ENCODE measurements at places on chromosomes 5 and 9.

DNA sequence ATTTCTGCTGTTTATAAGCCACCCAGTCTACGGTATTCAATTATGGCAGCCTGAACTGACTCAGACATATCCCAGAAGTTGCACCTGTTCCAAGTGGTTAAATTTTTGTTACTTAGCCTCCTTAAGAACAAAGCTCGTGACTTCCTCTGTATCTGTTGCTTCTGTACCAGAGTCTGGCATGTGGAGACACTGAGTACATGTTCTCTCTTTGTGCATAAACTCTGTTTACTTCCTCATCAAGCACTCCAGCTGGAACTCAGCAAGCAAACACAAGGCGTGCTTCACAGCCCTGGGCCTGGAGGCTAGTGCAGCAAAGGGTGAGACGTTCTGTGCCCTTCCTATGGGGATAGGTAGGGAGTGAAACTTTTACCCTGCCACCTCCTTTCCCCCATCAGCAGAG lies 19.0 kb downstream of the C9orf152 start:
- no peak overlapping the region for H3K4me3 ChIP-seq
- H3K4me1 ChIP-seq: no peaks in the 10 kb centered on the region
- no peaks in the 10 kb centered on the region for H3K36me3 ChIP-seq
- H3K27me3 ChIP-seq: no peaks in the 10 kb centered on the region
- DNase-seq: peak; percentile 73
- H3K27ac ChIP-seq: peak overlapping the region; percentile 57

GRCh38 chr5:75681125-75681830 lies 36.0 kb downstream of the POC5 start:
- DNase-seq: no peak
- no peaks in the 10 kb centered on the region for H3K36me3 ChIP-seq
- H3K4me1 ChIP-seq: no peaks in the 10 kb centered on the region
- H3K27ac ChIP-seq: no peak overlapping the region
- H3K4me3 ChIP-seq: no peak overlapping the region
- H3K27me3 ChIP-seq: no peaks in the 10 kb centered on the region

- no peaks in the 10 kb centered on the region for H3K36me3 ChIP-seq
- H3K4me1 ChIP-seq: no peaks in the 10 kb centered on the region
- no peak overlapping the region for H3K4me3 ChIP-seq
- no peak overlapping the region for H3K27ac ChIP-seq
Observed at GRCh38 chr9:89439571-89439970, 58.3 kb downstream of the SEMA4D start.

GRCh38 chr9:37102486-37102885 lies 17.9 kb upstream of the ZCCHC7 start:
- no peak for DNase-seq
- H3K27ac ChIP-seq: no peak overlapping the region
- H3K4me1 ChIP-seq: no peaks in the 10 kb centered on the region
- no peaks in the 10 kb centered on the region for H3K36me3 ChIP-seq
- no peak overlapping the region for H3K4me3 ChIP-seq
- H3K27me3 ChIP-seq: no peaks in the 10 kb centered on the region

DNA sequence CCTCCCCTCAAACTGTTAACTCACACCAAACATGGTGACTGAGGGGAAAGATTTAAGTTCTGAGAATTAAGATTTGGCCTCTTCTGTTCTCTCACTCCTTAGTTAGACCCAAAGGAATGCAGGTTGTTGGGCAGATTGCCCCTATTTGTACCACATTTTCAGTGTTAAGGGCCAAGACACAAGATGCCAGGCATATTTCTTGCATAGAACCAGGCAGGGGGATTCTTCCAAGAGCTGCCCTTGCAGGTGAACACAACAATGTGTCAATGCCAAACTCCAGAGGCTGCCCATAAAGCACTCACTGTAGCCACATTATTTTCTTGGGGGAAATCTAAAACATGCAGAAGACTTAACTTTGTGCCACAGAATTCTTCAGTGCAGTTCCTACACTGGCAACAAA lies 14.7 kb downstream of the MPDZ start:
- no peaks in the 10 kb centered on the region for H3K27me3 ChIP-seq
- H3K36me3 ChIP-seq: no peaks in the 10 kb centered on the region
- no peak for DNase-seq
- peak overlapping the region; percentile 70 for H3K27ac ChIP-seq

DNA sequence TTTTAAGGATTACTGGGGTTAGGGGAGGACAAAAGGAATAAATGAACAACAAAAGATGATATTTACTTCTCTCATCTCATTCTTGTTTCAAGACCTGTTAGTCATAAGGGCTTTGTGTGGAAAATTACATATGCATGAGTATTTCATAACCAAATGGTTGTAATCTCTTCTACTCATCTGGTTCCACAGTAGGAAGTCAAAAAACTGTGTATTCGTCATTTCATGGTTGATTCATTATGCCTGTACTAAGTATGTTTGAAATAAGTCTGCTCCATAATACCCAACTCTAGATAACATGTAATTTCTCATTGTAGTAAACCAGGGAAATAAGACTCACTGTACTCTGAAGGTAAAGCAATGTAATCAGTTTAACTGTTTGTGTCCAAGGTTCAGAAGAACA lies 212.9 kb downstream of the ARRDC3 start:
- no peaks in the 10 kb centered on the region for H3K27me3 ChIP-seq
- no peak for DNase-seq
- H3K4me3 ChIP-seq: no peak overlapping the region
- peak overlapping the region; percentile 19 for H3K27ac ChIP-seq
- no peaks in the 10 kb centered on the region for H3K36me3 ChIP-seq
- no peaks in the 10 kb centered on the region for H3K4me1 ChIP-seq

GRCh38 chr5:66967826-66968262 lies 228.8 kb downstream of the CD180 start:
- no peak overlapping the region for H3K27ac ChIP-seq
- H3K36me3 ChIP-seq: no peaks in the 10 kb centered on the region
- H3K4me3 ChIP-seq: no peak overlapping the region
- DNase-seq: no peak

DNA sequence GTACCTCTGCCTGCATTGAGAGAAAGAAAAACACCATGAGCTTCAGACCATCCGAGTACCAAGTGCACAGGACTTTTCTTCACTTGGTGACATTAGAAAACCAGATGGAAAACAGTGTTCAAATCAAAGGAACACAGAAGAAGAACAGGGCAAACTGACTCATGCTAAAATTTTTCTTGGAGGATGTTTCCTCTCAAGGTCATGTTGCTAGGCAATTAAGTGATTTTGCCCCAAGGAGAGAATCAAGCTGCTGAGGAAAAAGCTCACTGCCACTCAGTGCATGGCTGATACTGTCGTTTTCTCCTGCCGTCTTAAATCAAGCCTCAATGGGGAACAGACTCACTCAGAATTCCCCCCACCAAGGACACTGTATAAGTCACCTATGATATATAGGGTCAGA lies 57.9 kb upstream of the SIMC1 start:
- no peak for DNase-seq
- no peaks in the 10 kb centered on the region for H3K4me1 ChIP-seq
- no peak overlapping the region for H3K27ac ChIP-seq
- H3K4me3 ChIP-seq: no peak overlapping the region
- H3K27me3 ChIP-seq: no peaks in the 10 kb centered on the region

DNA sequence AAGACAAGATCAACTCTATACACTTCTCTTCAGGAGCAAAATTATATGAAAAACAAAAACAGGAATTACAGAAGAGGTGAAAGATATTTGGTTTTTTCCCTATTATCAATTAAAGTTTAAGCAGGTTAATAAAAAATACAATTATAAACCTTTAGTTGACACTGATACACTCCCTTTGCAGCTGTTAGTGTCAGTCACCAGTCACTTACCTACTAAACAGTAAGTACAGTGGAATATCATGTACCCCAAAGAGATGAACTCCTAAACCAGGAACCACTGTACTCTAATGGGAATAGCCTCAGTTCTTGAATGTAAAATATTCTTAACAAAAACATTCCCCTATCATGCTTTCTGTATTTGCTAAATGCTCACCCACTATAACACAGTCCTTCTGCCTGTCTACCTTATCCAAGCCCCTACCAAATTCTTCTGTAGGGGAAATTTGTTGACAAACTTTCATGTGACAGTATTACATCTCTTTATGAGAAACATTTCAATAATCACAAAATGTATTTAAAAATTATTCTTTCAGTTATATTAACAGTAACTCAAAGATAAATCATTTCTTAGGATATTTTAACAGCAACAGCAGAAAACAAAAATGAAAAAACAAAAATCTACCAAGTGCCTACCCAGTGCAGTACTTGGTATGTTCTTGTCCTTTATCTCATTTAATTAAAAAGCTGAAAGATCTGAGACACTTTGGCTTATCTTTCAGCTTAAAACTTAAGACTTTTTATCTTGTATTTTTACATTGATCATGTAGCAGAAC lies 212.8 kb downstream of the MLLT3 start:
- H3K27ac ChIP-seq: no peak overlapping the region
- no peaks in the 10 kb centered on the region for H3K27me3 ChIP-seq
- DNase-seq: no peak
- no peak overlapping the region for H3K4me3 ChIP-seq

DNA sequence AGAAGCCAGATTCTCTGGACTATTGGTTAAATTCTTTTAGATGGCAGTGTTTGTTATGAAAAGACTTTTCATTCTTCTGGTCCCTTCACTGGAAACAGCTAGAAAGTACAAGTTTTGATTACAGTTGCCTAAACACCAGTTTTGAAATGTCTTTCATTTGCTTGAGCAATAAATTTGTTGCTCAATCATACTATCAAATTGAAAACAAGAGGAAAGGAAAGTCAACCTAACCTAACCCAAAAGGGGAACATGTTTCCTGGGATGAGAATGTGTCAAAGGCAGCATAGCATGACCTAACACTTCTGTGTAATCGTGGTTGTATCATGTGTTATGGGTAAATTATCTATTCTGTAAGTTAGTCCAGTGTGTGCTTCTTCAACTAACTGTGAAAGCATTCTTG lies 213.2 kb downstream of the TMC1 start:
- no peak overlapping the region for H3K4me3 ChIP-seq
- DNase-seq: no peak
- H3K27ac ChIP-seq: no peak overlapping the region

- H3K4me3 ChIP-seq: no peak overlapping the region
- no peaks in the 10 kb centered on the region for H3K36me3 ChIP-seq
- no peak overlapping the region for H3K27ac ChIP-seq
- no peaks in the 10 kb centered on the region for H3K4me1 ChIP-seq
- H3K27me3 ChIP-seq: no peaks in the 10 kb centered on the region
- no peak for DNase-seq
Observed at GRCh38 chr5:124477577-124477976, 268.9 kb downstream of the ZNF608 start.

DNA sequence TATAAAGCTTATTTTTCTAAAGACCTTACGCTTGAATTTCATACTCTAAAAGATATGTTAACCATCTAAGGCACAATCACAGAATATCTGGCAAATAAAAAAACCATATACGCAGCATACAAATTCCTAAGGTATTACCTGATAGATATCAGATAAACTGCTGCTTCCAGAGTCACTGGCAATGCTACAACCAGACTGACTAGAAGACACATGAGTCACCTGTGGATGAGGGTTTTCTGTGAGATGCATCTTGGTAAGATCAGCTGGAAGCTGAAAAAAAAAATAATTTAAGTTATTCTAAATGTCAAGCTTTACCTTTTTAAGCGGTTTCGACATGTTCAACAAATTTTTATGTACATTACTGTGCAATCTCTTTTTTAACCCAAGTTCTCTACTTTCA lies 113.8 kb downstream of the RAPGEF6 start:
- no peak for DNase-seq
- H3K4me1 ChIP-seq: no peaks in the 10 kb centered on the region
- no peak overlapping the region for H3K4me3 ChIP-seq
- H3K36me3 ChIP-seq: no peaks in the 10 kb centered on the region

- no peak overlapping the region for H3K4me3 ChIP-seq
- no peak for DNase-seq
- no peak overlapping the region for H3K27ac ChIP-seq
- H3K4me1 ChIP-seq: no peaks in the 10 kb centered on the region
Observed at GRCh38 chr5:159995907-159996306, 13.0 kb upstream of the TTC1 start.

- H3K36me3 ChIP-seq: no peaks in the 10 kb centered on the region
- H3K27me3 ChIP-seq: no peaks in the 10 kb centered on the region
- H3K4me3 ChIP-seq: peak overlapping the region; percentile 53
- H3K27ac ChIP-seq: peak overlapping the region; percentile 89
- peaks cover 8% of the 10 kb centered on the region for H3K4me1 ChIP-seq
Observed at GRCh38 chr5:78509145-78509865, 139.3 kb downstream of the LHFPL2 start.

DNA sequence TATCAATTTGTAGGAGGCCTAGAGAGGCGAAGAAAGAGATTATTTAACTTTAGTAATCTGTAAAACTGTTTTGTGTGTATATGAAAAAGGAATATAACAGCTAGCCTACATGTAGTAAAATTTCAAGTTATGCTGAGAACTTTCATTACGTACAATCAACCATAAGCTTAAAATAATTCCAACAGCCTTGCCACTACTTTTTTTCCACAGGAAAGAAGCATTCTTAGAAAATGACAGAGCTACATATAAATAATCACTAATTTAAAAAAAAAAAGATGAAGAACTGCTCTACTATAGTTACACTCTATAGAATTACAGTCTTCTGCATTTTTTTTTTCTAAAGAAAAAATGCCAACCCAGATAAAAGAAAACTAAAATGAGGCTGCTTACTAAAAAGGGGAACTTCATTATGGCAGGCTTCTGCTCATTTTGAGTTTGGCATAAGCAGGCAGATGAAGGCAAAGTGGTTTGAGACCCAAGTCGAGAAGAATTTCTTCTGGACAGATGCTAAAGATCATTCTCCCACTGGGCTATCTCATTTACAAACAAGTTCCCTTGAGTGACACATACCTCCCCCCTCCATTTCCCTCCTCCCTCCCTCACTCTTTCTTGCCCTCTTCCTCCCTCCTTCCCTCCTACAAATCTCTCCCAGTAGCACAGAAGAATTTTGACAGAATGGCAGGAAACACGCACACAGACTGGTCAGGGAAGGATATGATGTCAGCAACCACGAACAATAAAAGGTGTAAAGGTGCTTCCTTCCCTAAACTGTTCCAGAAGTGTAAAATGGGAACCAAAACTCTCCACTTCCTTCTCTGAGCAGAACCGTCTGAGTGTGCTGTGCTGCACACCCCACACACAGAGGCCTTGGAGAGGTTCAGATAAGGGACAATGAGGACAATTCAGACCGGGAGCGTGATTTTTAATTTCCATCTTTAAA lies 56.1 kb downstream of the MEF2C start:
- no peak for DNase-seq
- H3K4me3 ChIP-seq: peak overlapping the region; percentile 13
- H3K4me1 ChIP-seq: no peaks in the 10 kb centered on the region
- no peaks in the 10 kb centered on the region for H3K36me3 ChIP-seq
- H3K27me3 ChIP-seq: no peaks in the 10 kb centered on the region

GRCh38 chr5:75042522-75042921 lies 9.8 kb downstream of the GCNT4 start:
- no peaks in the 10 kb centered on the region for H3K4me1 ChIP-seq
- no peak overlapping the region for H3K27ac ChIP-seq
- H3K4me3 ChIP-seq: no peak overlapping the region
- no peak for DNase-seq
- H3K27me3 ChIP-seq: no peaks in the 10 kb centered on the region
- H3K36me3 ChIP-seq: no peaks in the 10 kb centered on the region

- no peaks in the 10 kb centered on the region for H3K4me1 ChIP-seq
- no peaks in the 10 kb centered on the region for H3K36me3 ChIP-seq
- peak overlapping the region; percentile 76 for H3K27ac ChIP-seq
- DNase-seq: no peak
- H3K27me3 ChIP-seq: no peaks in the 10 kb centered on the region
- no peak overlapping the region for H3K4me3 ChIP-seq
Observed at GRCh38 chr5:107403228-107403953, 267.3 kb downstream of the EFNA5 start.

- peak overlapping the region; percentile 24 for H3K4me3 ChIP-seq
- no peaks in the 10 kb centered on the region for H3K36me3 ChIP-seq
- DNase-seq: no peak
- H3K4me1 ChIP-seq: no peaks in the 10 kb centered on the region
- no peaks in the 10 kb centered on the region for H3K27me3 ChIP-seq
- peak overlapping the region; percentile 79 for H3K27ac ChIP-seq
Observed at GRCh38 chr9:136372561-136373299, 739 bp downstream of the CARD9 start.

Data from breast epithelium (tissue), 4 donors.